ENCODE measurements at places on chromosomes 4 and X.
A peak's percentile ranks its signal among the peaks of the same experiment; 100 is the strongest.

GRCh38 chr4:118280501-118281218, 72.1 kb downstream of the PRSS12 start:
- DNase-seq: peak; percentile 56

GRCh38 chr4:87321888-87322287, 794 bp downstream of the HSD17B13 start:
- no peak for DNase-seq

GRCh38 chr4:149933883-149934282, 118.2 kb upstream of the IQCM start:
- DNase-seq: no peak

DNA sequence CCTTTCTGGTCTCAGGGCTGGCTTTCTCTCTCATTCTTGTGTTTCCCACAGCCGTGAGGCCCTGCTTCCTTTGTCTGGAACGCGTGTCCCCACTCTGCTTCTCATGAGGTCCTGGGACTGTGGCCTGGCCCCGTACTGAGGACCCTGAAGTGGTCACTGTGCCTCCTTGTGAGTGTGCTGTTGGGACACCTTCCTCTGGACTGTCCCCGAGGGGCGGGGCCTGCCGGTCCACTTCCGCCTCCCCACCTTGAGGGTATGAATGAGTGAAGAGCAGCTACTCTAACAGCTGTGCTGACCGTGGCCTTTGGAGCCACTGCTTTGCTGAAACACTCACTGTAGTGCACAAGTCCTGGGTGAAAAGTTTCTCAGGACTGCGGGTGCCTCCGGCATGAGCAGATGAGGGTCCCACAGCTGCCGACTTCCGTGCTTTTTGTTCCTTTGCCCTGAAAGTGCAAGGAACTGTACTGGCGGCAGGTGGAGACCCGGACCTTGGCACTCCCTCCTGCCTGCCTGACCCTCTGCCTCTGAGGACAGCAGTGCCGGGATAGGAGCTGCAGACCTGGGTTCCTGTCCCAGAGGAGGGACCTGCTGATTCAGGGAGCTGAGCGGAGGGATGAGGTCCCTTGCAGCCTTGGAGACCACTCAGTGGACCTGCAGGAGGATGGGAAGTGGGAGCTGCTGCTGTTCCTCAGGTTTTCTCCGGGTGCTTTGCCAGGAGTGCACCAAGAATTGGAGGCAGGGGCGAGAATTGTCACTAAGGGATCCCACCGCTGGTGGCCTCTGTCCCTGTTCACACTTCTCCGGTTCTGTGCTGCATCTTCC, 38.0 kb downstream of the HTT-AS start:
- DNase-seq: no peak

GRCh38 chr4:109978704-109979454, 66.2 kb downstream of the EGF start:
- no peak for DNase-seq

DNA sequence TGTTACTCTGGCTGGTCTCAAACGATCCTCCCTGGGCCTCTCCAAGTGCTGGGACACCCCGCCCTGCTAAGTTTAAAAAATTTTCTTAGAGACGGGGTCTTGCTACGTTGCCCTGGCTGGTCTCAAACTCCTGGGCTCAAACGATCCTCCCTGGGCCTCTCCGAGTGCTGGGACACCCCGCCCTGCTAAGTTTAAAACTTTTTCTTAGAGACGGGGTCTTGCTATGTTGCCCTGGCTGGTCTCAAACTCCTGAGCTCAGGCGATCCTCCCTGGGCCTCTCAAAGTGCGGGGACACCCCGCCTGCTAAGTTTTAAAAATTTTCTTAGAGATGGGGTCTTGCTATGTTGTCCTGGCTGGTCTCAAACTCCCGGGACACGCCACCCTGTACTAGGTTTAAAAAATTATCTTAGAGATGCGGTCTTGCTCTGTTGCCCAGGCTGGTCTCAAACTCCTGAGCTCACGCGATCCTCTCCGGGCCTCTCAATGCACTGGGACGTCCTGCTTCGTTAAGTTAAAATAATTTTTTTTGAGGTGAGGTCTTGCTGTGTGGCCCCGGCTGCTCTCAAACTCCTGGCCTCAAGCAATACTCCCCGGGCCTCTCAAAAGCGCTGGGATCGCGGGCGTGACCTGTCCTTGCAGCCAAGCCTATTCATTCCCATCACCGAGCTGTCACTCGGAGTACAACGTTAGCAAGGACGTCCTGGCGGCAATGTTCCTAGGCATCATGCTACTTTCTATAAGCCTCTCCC, 1.1 kb downstream of the SLC25A6 start:
- no peak for DNase-seq

- peak; percentile 23 for DNase-seq
Measured at GRCh38 chrX:138748480-138748879, 37.0 kb upstream of the FGF13 start.

DNA sequence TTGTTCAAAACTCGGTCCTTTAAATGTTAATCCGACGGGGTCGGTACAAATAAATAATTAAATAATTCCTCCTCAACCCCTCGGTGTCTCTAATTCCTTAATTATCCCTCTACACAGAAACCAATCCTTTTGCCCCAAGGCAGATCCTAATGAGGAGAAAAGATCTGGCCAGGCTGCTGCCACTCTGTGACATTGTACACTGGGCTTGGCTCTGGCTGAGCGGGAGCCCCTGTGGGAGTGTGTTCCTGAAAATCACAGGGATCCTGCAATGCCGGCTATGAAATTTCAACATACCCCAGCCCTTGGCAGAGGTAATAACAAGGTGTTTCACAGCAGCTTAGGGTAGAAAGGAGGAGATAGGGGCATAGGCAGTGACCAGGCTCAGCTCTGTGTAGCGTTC, 96.0 kb downstream of the DHRSX start:
- DNase-seq: no peak

DNA sequence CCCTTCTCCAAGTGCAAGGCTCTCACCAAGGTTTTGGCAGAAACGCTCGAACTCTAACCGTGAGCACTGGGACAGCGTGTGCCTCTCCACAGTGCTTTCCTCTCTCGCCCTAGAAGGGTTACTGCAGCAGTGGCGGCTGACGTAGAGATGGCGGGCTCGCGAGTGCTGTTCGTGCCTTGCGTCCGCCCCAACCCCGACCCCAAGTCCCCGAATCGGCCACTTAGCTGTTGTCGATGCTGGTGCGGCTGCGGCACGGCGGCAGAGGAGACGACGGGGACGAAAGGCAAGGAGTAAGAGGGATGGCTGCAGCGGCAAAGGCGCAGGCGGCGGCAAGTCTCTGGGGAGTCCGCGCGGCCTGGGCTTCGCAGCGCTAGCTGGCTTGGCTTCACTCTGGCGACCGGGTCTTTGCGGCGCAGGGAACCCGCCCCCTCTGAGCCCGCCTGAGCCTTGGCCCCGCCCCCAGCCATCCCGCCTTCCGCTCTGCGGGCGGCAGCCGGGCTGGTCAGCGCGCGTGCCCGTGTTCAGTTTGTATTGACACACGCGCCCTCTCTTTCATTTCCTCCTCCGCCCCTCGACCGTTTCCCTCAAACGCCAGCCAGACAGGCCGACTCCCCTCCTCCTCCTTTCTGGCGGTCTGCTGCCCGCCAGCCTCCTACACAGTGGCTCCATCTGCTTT, at the start of gene SPIN4:
Gene SPIN4 (minus strand): TSS at position 392 of the 676 bp plus-strand sequence. CDS start 513 bp downstream, outside the sequence.
- peak; percentile 88 for DNase-seq

DNA sequence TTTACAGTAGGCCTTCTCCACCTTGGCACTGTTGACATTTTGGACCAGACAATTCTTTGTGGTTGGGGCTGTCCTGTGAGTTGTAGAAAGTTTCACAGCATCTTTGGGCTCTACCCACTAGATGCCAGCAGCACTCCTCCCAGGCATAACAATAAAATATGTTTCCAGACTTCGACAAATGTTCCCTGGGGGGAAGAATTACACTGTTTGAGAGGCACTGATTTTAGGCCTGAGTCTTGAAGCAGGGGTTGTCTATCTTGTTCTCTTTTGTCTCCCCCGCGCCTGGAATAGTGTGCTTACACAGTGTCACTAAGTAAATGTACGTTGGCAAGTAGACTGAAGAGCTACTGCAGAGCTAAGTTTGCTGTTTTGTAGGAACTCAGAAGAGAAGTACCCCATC, 254.4 kb upstream of the BOD1L1 start:
- no peak for DNase-seq

DNA sequence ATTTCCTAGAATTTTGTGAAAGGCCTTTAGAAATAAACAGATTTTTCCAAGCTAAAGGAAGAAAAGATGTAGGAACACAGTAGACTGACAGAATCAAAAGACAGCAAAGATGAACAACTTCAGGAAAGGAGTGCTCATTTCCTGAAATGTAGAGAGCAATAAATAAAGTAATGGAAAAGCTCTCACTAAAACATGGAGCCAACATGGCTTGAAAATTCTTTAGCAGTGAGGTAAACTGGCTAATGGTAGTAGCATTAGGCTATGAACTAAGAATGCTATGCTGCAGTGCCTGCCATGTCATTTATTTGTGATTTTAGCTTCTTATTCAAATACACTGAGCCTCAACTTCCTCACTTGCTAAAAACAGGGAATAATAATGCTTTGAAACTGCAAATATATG, 108.7 kb downstream of the IQCM start:
- no peak for DNase-seq

DNA sequence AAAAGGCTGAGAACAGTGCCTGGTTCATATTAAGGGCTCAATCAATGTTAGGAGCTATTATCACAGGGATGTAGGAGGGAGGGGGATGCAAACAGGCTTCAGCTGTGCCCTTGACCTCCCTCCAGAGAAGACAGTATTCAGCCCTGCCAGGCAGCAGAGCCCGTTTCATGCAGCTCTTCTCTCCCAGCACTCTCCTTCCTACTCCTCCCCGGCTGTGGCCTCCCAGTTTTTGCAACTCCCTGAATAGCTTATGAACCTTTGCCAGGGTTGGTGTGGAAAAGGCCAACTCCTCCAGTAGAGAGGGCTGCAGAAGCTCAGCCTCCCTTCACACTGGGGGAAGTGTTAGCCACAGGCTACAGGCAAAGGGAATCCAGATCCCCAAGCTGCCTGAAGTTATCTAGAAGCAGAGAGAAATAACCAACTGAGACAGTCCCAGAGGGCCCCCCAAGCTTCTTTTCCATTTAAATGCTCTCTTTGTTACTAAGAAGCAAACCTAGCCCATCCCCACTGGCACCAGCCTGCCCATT, 31.7 kb upstream of the APLN start:
- peak; percentile 32 for DNase-seq

DNA sequence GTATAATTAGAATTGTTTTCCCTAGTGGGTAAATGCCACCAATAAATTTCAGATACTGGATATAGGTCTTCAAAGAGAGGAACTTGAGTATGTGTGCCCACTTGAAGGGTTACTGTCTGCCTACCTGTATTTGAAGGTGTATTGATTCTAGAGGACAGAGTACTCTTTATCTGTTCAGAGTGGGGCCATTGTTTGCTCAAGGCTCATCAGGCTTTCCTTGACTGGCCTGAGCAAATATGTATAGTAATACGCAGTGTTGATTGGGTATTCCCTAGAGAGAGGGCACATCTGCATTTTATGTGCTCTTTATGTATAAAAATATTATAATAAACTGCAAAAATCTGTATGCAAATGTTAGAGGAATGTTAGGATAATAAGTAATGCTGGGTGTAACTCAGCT, 23.7 kb downstream of the RP2 start:
- DNase-seq: no peak

DNA sequence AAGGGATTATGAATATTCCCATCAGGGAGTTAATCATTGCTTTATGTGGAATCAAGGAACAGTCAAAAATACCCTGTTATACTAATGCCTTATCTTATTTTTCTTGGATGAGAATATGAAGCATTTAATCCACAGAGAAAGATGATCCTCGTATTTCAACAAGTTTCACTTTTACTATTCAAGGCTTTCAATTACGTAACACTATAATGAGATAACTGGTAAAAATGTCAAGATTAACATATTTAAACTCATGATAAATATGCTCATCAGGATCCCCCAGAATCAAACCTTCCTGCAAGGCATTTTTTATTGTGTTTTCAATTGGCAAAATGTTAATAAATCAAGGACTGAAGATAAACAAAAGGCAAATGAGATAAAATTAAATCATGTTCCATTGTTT, 5.1 kb downstream of the ZXDA start:
- DNase-seq: no peak

DNA sequence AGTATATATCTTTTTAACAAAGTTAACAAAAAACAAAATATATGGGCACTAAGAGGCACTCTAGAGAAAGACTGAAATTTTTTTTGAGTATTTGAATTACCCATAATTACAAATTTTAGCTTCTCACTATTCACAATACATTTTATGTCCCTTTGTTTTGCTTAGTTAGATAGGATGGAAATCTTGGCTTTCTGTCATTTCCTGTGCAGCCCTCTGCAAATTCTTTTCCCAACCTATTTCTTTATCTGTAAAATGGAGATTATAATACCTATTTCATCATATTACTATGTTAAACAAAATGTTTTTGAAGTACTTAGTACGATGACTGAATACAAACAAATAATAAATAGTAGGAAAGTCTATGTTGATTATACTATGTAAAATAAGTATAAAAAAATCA, 710.0 kb downstream of the CCSER1 start:
- DNase-seq: no peak

Data from hindlimb muscle (tissue), 1 donor.